ENCODE measurements at places on chromosomes 11 and 22. TPM values are rescaled to one million over a fixed set of nuclear protein-coding genes. Genes with fewer than 3 reads are reported as not detected.

DNA sequence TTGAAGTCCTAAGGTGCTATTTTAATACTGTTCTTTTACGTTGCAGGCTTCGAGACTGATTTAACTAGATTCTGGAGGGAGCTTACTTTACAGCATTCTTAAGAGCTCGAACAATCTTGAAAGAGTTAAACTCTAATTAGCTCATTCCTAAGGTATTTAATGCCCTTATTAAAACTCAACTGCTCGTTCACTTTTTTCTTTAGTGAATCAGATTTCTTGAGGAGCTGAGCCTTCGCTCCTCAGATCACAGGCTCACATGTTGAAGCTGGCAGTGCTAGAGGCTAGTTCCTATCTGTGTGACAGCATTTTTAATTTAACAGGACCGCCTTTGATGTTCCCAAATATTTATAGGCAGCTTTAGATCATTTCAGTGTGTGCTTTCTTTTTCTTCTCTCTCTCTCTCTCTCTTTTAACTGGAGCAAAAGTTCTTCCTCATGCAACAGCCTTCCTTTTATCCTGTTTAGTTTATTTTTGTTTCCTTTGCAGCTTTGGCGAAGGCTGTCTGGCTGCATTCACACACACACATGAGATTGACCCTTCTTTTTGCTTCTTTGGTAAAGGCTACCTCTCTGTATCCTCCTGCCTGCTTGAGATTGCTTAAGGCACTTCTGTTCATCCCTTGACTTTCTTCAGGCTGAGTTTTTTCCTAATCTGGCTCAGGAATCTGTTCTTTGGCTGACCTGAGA is 21.0 kb downstream of the ZNRF3 start:
- H3K27me3 ChIP-seq: no peaks in the 10 kb centered on the region
- peak overlapping the region; percentile 59 for H3K27ac ChIP-seq
- H3K4me1 ChIP-seq: peaks cover 34% of the 10 kb centered on the region

DNA sequence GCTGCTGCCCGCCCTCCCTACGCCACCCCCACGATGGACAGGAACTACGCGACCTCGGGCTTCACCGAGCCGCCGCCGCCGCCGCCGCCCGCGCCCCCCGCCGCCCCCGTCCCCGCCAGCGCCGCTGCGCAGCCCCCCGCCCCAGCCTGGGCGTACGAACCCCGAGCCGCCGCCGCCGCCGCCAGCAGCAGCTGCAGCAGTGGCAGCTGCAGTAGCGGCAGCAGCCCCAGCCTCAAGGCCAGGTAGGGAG is 407 bp downstream of the QSER1 start:
- peak overlapping the region; percentile 79 for H3K4me3 ChIP-seq
- peak overlapping the region; percentile 94 for H3K27ac ChIP-seq
- no peaks in the 10 kb centered on the region for H3K27me3 ChIP-seq
- DNase-seq: no peak
- H3K4me1 ChIP-seq: no peaks in the 10 kb centered on the region

- H3K27ac ChIP-seq: no peak overlapping the region
- H3K4me1 ChIP-seq: peaks cover 5% of the 10 kb centered on the region
- H3K36me3 ChIP-seq: no peaks in the 10 kb centered on the region
- no peaks in the 10 kb centered on the region for H3K27me3 ChIP-seq
- no peak overlapping the region for H3K4me3 ChIP-seq
Observed at GRCh38 chr22:17387356-17387755, 18.1 kb downstream of the CECR2 start.

DNA sequence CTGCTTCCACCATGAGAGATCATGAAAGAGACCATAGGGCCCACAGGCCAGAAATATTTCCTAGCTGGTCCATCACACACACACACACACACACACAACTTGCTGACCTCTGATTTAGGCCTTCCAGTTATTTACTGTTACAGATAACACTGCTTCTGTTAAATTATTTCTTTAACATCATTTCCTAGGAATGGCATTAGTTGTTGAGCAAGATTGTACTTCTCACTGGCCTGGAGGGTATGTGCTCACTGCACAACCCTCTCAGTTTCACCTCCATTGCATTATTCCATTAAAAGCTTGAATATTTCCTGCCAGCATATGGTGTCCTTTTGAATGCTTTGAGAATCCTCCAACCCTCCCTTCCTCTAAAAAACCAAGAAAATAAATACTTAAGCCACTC is 104.4 kb downstream of the MICAL2 start:
- H3K36me3 ChIP-seq: peaks cover 5% of the 10 kb centered on the region
- no peak overlapping the region for H3K4me3 ChIP-seq
- H3K27me3 ChIP-seq: peaks cover 5% of the 10 kb centered on the region
- no peak overlapping the region for H3K27ac ChIP-seq

- H3K27ac ChIP-seq: no peak overlapping the region
- H3K27me3 ChIP-seq: no peaks in the 10 kb centered on the region
- no peaks in the 10 kb centered on the region for H3K36me3 ChIP-seq
- H3K4me3 ChIP-seq: no peak overlapping the region
Observed at GRCh38 chr11:8531312-8531711, 62.7 kb downstream of the STK33 start.

GRCh38 chr22:19703869-19704268 is 10.4 kb upstream of the SEPTIN5 start:
- H3K4me3 ChIP-seq: no peak overlapping the region
- H3K27me3 ChIP-seq: no peaks in the 10 kb centered on the region
- H3K4me1 ChIP-seq: peaks cover 11% of the 10 kb centered on the region
- no peak overlapping the region for H3K27ac ChIP-seq
- no peaks in the 10 kb centered on the region for H3K36me3 ChIP-seq

GRCh38 chr22:20509344-20510047 is 2.1 kb downstream of the MED15 start:
- peaks cover 6% of the 10 kb centered on the region for H3K36me3 ChIP-seq
- peak overlapping the region; percentile 20 for H3K4me3 ChIP-seq
- H3K27me3 ChIP-seq: no peaks in the 10 kb centered on the region
- DNase-seq: no peak
- peak overlapping the region; percentile 59 for H3K27ac ChIP-seq

GRCh38 chr22:23256986-23257888 is 76.9 kb downstream of the BCR start:
- no peak overlapping the region for H3K4me3 ChIP-seq
- H3K27me3 ChIP-seq: no peaks in the 10 kb centered on the region
- H3K27ac ChIP-seq: no peak overlapping the region
- DNase-seq: no peak
- peaks cover 82% of the 10 kb centered on the region for H3K36me3 ChIP-seq

- no peaks in the 10 kb centered on the region for H3K36me3 ChIP-seq
- H3K27ac ChIP-seq: no peak overlapping the region
- H3K27me3 ChIP-seq: peaks cover 2% of the 10 kb centered on the region
- no peaks in the 10 kb centered on the region for H3K4me1 ChIP-seq
- no peak for DNase-seq
Observed at GRCh38 chr11:118109231-118109630, 22.5 kb upstream of the SMIM35 start.

GRCh38 chr11:67648796-67649613 is 1.5 kb downstream of the ACY3 start:
- no peak overlapping the region for H3K27ac ChIP-seq
- H3K36me3 ChIP-seq: no peaks in the 10 kb centered on the region
- no peak overlapping the region for H3K4me3 ChIP-seq
- no peaks in the 10 kb centered on the region for H3K27me3 ChIP-seq

DNA sequence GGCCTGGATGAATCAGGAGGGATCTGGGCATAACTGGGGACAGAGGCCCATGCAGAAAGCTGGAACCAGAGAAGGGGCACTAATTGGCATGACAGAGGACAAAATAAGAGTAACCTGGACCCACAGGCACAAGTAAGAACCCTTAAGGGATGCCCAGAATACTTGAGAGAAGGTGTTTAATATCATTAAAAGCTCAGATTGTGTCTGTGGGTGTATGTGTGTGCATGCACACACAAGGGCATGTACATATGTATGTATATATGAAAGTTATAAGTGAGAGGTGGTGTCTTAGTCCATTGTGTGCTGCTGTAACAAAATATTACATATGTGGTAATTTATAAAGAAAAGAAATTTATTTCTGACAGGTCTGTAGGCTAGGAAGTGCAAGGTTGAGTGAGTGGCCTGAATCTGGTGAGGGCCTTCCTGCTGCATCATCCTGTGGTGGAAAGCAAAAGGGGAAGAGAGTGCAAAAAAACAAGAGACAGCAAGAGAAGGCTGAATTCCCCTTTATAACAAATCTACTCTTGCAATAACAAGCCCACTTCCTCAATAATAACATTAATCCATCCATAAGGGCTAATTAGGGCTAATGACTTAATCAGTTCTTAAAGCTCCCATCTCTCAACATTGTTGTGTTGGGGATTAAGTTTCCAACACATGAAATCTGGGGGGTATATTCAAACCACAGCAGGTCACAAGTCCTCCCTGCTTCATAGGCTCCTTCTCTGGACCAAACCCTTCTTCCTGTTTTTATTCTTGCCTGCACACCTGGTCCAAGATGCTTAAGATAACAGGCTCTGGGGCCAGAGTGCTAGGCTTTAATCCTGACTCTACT is 68.3 kb upstream of the POU2AF2 start:
- H3K4me3 ChIP-seq: no peak overlapping the region
- no peaks in the 10 kb centered on the region for H3K36me3 ChIP-seq
- H3K27ac ChIP-seq: no peak overlapping the region
- H3K4me1 ChIP-seq: no peaks in the 10 kb centered on the region

GRCh38 chr11:125542709-125543108 is 26.6 kb upstream of the EI24 start:
- H3K27me3 ChIP-seq: no peaks in the 10 kb centered on the region
- H3K4me1 ChIP-seq: no peaks in the 10 kb centered on the region
- no peak for DNase-seq

DNA sequence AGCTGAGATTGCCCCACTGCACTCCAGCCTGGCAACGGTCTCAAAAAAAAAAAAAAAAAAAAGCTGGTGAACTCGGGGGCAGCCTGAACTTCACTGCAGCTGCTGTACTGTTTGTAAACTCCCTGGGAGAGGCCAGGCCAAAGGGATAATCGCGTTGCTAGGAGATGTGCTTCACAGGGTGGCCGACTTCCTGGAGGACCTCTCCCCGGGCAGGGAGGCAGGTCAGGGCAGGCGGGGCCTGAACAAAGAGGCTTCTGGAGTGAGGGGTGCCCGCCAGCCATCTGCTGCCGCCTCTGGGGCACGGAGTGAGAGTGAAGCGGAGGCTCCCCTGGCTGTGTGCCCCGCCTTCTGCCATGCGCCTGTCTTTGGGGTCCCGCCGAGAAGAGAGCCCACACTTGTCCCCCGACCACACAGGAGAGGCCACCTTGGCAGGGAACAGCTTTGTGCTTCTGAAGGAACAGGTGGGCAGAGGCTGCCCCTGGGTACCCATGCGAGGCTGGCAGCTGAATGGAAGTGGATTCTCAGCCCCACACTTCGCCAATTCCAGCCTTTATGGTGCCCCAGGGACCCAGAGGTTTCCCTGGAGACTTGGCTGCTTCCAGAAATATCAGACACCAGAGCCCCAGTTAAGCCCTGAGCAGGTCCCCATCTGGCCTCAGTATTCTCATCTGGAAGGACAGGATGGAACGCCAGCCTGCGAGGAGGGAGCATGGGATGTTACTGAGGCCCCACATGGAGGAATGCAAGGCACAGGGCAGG is 29.6 kb downstream of the TMEM184B start:
- H3K36me3 ChIP-seq: peaks cover 71% of the 10 kb centered on the region
- no peak overlapping the region for H3K4me3 ChIP-seq
- no peaks in the 10 kb centered on the region for H3K27me3 ChIP-seq
- H3K4me1 ChIP-seq: peaks cover 71% of the 10 kb centered on the region

- peak; percentile 54 for DNase-seq
- H3K36me3 ChIP-seq: peaks cover 3% of the 10 kb centered on the region
- H3K27me3 ChIP-seq: no peaks in the 10 kb centered on the region
- no peak overlapping the region for H3K27ac ChIP-seq
Observed at GRCh38 chr11:129992161-129992944, 10.3 kb downstream of the PRDM10 start.

DNA sequence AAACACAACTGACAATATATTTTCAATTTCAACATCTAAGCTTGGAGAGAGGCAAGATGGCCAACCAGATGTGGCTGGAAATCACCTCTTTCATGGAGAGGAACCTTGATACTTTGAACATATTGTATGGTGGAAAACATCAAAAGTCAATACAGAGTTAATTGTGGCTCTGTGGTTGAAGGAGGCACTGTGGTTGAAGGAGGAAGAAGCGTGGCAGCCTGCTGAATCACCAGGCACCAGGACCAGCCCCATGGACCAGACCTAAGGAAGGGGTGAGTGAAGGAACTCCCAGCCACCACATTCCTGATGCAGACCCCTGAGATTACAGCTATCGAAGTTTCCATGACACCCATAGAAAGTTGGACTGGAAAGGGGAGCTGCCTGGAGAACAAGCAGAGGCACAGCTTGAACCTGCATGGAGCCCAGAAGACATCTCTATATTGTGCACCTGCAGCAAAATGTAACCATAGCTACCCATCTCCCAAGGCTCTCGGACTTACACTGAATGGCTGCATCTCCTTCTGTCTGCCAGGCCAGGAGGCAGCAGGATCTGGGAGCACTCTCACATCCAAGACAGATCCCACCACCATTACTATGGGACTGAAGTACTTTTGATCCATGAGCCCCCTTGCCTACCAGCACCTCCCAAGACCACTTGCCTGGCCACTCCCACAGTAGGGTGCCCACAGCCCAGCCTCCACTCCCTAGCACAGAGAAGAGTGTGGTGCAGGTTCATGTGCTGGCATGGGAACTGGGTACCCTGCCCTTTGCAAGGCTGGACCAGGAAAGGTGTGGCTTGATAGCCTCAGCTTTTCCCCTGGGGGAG is 79.8 kb upstream of the SC5D start:
- H3K4me1 ChIP-seq: no peaks in the 10 kb centered on the region
- H3K27ac ChIP-seq: no peak overlapping the region
- no peaks in the 10 kb centered on the region for H3K27me3 ChIP-seq
- DNase-seq: no peak
- H3K36me3 ChIP-seq: no peaks in the 10 kb centered on the region
- no peak overlapping the region for H3K4me3 ChIP-seq

DNA sequence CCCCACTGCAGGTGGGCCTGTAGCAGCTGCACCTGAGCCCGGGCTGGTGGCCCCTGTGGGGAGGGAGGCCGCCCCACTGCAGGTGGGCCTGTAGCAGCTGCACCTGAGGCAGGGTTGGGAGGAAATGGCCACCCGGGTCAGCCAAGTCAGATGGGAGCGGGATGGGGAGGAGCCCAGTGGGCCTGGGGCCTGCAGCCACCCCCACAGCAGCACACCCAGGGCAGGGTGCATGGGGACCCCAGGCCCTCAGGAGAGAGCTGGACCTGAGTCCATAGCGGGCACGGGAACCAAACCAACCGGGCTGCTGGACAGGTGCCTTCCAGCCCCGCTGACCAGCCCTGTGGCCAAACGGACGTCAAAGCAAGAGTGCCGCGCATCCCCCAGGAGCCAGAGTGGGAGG is 61.7 kb downstream of the BRD1 start:
- H3K36me3 ChIP-seq: peaks cover 21% of the 10 kb centered on the region
- H3K27ac ChIP-seq: no peak overlapping the region
- H3K27me3 ChIP-seq: no peaks in the 10 kb centered on the region
- no peak overlapping the region for H3K4me3 ChIP-seq
- DNase-seq: no peak

GRCh38 chr11:120652705-120653335 is 141.3 kb downstream of the GRIK4 start:
- no peak for DNase-seq
- peaks cover 2% of the 10 kb centered on the region for H3K36me3 ChIP-seq
- no peak overlapping the region for H3K4me3 ChIP-seq

GRCh38 chr11:104104201-104104600 is 59.7 kb downstream of the PDGFD start:
- H3K4me3 ChIP-seq: no peak overlapping the region
- no peaks in the 10 kb centered on the region for H3K27me3 ChIP-seq
- no peak overlapping the region for H3K27ac ChIP-seq
- no peaks in the 10 kb centered on the region for H3K36me3 ChIP-seq

- peaks cover 26% of the 10 kb centered on the region for H3K36me3 ChIP-seq
- H3K27ac ChIP-seq: no peak overlapping the region
- H3K4me3 ChIP-seq: no peak overlapping the region
Observed at GRCh38 chr11:44591557-44591956, 26.1 kb downstream of the CD82 start.

The STK33 gene
- 31.1 TPM for total RNA-seq

The FADD gene
- 17.2 TPM for total RNA-seq

The OVOL1 gene
- not detected for total RNA-seq

The C11orf21 gene
- 1.3 TPM for total RNA-seq

The EHF gene
- 7.5 TPM for total RNA-seq

The FJX1 gene
- 25.6 TPM for total RNA-seq

The B3GAT1 gene
- 25.5 TPM for total RNA-seq

The B4GALNT4 gene
- 27.0 TPM for total RNA-seq
